ENCODE measurements at places on chromosomes 1 and 21.
A peak's percentile ranks its signal among the peaks of the same experiment; 100 is the strongest.

DNA sequence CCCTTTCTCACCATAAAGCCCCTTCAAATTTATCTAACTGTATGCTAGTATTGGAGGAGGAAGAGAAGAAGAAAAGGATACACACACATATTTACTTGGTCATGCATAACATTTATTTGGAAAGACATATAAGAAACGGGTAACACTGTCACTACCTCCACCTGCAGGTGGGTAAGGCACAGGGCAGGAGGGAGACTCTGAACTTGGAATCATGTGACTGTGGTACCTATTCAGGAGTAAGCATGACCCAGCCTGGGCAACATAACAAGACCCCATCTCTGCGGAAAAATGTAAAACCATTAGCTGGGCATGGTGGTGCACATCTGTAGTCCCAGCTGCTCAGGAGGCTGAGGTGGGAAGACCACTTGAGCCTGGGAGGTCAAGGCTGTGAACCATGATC lies 1.4 kb upstream of the PADI6 start:
- no peak for DNase-seq

GRCh38 chr1:40564506-40564905 lies 33.1 kb downstream of the ZNF684 start:
- DNase-seq: no peak

GRCh38 chr1:33328817-33329216 lies 7.9 kb upstream of the A3GALT2 start:
- DNase-seq: no peak

GRCh38 chr1:228992907-228993535 lies 257.7 kb downstream of the RHOU start:
- DNase-seq: no peak

- DNase-seq: no peak
Measured at GRCh38 chr1:22207511-22208267, 64.8 kb upstream of the WNT4 start.

- no peak for DNase-seq
Measured at GRCh38 chr1:214277704-214278635, 3.0 kb upstream of the SMYD2 start.

DNA sequence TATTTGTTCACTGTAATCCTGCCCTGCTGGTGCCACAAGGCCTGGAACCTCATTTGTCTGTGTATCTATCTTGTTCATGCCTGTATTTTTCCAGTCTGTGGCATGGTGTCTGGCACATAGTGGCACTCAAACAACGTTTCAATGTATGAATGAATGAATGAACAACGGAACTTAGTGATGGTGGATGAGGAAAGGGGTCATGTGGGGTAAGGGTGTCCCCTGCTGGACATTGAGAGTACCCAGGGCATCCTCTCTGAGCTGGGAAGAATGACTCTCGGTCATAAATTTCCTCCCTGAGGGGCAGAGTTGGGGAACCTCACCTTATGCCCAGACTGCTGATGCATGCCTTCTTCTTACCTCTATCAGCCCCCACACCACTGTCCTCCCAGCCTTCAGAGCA lies 18.9 kb upstream of the ZNF683 start:
- peak; percentile 59 for DNase-seq

DNA sequence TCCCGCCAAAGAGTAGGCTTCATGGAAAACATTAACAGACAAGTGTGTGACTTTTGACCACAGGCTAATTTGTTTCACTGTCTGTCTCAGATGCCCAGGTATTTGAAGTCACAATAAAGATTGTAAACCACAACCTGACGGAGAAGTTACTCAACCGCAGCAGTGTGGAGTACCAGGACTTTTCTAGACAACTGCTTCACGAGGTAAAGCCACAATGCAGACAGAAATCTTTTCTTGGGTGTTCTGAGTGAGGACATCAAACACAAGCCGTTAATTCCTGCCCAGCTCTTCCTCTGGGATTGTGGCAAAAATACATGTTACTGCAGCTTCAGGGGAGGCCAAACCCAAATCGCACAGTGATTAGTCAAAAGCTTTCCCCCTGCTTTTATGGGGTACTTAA lies 31.0 kb downstream of the UMODL1 start:
- DNase-seq: no peak

DNA sequence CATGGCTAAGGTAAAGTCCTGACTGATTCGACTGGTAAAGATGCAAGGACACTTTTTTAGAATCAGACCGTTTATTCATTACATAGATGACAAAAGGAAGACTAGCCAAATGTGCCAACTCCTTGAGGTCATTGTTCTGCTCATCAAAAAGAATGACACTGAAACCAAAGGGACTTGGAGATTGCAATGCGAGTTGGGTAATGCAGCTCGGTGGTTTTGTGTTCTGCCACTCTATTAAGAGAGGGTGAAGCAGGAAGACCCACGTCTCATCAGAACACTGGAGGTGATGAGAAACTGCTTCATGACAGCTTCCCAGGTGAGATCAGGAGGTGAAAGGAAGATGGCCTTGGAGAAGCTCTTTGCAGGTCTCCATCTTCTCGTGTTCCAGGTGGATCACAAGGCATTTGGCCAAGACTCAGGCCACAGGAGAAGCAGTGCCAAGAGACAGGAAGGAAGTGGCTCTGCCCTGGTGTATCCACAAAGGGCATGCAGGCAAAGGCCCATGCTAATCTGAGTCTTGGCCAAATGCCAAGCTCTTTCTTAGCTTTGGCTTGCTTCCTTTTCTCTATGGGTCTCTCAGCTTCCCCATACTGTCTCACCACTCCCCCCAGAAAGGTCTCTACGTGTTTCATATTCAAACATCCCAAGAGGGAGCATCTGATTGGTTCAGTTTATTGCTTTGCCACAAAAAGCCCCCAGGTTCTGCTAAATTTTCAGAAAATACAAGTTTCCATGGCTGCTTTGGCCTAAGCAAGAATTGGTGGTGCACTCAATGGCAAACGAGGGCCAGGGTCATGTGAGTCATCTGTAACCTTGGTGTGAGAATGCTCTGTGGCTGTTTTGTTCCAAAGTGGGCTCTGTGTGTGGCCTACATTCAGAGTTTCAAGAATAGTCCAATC lies 5.7 kb upstream of the CCT8 start:
- DNase-seq: peak; percentile 51

DNA sequence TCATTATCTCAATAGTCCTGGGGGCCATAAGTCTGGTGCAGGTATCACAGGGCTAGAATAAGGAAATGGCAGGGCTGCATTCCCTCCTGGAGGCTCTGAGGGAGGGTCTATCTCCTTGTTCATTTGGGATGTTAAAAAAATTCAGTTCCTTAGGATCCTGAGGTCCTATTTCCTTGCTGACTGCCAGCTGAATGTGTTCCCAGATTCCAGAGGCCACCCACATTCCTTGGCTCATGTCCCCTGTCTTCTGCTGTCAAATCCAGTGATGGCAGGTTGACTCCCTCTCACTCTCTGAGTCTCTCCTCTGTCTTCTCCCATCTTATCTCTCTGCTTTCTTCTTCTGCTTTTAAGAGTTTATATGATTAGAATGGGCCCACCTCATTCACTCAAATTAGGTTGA lies 400.6 kb downstream of the PTPRU start:
- DNase-seq: no peak

DNA sequence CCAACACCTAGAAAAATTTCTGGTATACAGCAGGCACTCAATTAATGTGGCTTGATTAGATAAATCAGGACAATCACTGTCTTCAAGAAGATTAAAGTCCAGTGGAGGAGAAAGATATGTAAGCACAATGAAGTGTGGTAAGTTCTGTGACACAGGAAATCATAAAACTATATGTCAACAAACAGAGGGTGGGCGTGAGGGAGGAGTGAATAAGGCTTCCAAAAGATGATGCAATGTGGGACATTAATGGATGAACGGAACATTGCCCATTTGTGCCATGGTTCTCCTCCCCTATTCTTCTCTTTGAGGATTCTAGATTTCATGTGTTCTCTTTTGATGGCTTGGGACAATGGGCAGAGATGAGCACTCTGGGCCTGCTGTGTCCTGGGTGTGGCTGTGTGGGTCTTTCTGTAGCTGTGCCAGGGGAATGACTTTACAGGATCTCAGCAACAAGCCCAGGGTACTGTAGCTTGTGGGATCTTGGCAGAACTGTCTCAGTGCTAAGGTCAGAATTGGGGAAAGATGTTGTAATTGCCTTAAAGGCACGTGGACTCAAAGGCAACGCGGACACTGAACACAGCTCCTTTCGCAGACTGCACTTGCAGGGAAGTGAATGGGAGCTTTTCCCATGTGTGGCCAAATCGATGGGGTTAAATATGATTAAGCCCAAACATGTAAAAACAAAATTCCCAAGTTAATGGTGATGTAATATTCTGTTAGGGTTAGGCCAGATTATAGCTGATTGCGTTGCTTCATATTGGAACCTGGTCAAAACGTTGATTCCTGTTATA lies 366.9 kb downstream of the TGFB2 start:
- DNase-seq: no peak

- no peak for DNase-seq
Measured at GRCh38 chr1:240912821-240913220, 300.9 kb upstream of the GREM2 start.

DNA sequence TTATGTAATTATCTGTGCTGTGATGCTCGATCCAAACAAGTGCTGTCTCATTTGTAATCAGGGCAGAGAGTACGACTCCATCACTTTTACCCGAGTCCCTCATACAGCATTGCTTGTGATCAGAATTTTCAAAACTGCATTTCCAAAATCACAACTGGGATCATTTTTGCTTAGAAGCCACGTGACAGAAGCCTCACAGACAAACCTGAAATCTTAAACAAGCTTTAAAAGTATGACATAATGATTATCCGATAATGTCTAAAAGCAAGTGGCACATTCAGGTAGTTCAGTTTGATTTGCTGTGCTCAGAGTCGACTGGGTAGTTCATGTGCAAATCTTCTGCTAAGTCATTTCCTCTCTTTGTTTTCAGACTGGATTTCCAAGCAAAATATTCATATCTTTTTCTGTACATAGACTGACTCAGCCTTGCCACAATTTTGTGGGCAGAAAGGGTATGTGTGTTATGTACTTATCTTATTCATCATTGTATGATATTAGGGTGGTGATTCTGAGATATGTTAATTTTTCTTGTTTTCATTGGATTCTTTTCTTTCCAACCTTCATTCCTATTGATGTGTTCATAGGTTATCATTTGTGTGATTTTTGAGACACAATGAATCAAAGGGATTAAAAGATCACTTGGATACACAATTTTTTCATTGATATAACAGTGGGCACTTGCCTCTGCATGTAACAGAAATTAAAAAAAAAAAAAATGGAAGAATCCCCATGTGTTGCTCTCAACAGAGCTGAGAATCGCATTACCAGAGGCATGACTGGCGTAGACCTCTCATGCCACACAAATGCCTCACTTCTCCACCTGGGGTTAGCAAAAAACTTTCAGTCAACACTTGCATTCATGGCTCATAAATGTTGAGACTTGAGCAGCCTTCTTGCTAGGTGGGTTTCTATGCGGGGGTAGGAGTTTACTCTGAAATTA lies 355.7 kb downstream of the LTN1 start:
- no peak for DNase-seq

- no peak for DNase-seq
Measured at GRCh38 chr1:212107481-212107880, 71.9 kb downstream of the DTL start.

GRCh38 chr1:221334062-221334461 lies 407.8 kb downstream of the DUSP10 start:
- no peak for DNase-seq

GRCh38 chr21:39373634-39374033 lies 24.7 kb upstream of the HMGN1 start:
- DNase-seq: no peak

- no peak for DNase-seq
Measured at GRCh38 chr1:104760017-104760416, 1010.3 kb downstream of the AMY1C start.

- DNase-seq: no peak
Measured at GRCh38 chr1:40372658-40373322, 737 bp upstream of the SMAP2 start.

DNA sequence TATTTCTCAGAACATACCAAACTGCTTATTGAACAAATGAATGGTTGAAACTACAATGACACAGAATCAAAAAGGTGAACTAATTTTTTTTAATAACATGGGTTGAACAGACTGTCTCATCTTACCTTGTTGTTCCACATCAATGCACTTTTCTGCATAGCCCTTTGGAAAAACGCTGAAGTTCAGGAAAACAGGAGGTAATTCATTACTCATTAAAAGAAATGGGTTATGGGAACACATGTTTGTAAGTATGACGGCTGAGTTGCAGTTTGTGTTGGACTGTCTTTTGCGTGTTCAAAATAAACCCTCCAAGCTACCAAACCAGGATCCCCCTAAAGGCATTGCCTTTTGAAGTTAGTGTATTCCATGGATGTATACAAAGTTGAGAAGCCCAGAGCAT lies 514.9 kb upstream of the PKN2 start:
- no peak for DNase-seq

DNA sequence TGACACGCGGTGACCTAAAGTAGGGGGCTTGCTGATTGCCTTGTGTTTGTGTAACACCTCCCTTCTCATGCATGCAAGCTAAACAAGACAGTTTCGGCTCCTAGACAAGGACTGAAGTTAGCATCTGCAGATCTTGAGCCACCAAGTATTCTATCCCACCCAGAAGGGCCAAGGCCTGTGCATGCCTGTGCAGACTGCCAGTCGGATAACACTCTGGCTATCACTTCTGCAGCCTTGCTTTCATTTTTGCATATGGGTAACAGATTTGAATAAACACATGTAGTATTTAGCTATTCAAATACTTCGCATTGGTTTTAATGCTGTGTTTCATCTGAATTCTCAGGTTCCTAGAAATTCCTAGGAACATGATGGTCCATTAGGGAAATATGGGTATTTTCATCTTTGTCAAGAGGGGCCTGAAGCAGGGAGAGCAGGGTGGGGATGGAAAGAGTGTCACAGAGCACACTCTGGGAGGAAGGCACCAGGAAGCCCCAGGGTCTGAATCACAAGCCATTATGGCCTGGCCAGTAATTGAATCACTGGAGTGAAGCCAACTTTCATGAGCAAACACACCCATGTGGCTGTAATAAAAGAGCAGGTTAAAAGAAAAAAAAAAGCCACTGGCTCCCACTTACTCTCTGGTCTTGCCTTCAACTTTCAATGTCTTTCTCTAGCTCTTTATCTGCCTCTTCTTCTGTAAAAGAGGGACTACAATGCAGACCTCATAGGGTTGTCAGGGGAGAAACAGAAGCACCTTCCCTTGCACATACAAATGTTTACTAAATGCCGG lies 28.3 kb downstream of the GADD45A start:
- DNase-seq: no peak

DNA sequence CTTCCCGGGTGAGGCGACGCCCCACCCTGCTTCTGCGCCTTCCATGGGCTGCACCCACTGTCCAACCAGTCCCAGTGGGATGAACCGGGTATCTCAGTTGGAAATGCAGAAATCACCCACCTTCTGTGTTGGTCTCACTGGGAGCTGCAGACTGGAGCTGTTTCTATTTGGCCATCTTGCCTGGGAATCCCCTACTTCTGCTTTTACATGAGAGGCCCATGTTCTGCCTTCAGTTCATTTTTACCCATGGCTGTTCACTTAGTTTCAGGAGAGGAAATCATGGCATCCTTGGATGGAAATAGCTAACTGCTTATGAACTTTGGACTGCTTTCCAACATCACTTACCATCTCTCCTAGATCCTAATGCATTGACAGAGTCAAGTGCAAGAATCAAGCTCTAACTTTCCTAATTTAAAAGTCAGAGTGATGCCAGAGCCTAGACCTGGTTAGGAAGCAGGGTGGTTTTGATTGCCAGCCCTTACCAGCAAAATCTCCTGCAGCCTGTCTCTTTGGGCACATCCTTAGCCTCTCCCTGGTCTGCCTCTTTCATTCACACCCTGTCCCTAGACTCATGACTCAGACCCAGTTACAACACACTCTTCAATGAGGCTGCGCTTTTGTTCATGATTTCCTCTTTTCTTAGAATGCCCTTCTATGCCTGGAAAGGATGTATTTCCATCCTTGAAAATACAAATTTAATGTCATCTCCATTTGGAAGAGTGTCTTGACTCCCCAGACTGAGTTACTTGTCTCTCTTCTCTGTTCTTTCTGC lies 137.2 kb downstream of the KCTD3 start:
- no peak for DNase-seq
